Amniotic stem cell (primary cell): ENCODE measurements at places on chromosomes 5 and 9.

- no peak for DNase-seq
These were observed 974.2 kb upstream of the CDH9 start for GRCh38 chr5:28012538-28012937.

GRCh38 chr5:84301535-84301934 lies 83.1 kb downstream of the EDIL3 start:
- DNase-seq = no peak

- no peak for DNase-seq
These were observed 1.7 kb downstream of the PTGDS start for GRCh38 chr9:136978865-136979544.

GRCh38 chr9:134066526-134066912 lies 1.3 kb downstream of the BRD3 start:
- no peak for DNase-seq

DNA sequence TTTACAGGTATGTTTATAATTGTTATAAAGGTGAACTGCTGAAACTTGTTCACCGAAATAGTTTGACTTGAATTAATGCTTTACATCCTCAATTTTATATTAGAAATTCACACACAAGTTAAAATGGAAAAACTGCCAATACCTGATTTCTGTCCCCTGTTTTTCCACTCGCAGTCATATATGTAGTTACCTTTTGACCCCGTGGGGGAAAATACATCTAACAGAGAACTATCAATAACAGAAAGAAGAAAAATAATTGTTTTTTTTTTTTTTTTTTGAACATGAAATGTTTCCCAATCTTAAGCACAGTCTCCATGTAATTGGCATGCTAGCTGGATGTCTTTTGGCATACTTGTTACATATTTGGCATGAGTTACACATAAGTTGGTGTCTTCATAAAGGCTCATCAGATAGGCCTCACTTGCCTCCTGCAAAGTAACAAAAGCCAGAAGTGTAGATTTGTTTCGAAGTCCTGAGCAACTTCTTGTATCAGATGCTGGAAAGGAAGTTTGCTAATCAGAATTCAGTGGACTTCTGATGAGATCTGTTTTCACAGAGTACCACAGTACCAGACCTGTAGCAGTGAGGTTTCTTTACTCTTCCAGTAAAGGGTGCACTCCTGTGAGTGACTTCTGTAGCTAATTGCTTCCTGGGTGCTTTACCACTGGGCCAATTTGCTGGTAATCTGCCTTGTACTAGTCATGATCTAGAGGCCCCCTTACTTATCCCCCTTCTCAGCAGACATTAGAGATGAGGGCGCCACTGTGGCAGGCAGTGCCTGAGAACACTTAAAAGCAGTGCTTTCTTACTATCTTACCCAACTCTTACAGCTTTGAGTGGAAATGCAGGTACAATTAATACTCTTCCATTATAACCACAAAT lies 36.2 kb upstream of the CXXC5 start:
- no peak for DNase-seq

DNA sequence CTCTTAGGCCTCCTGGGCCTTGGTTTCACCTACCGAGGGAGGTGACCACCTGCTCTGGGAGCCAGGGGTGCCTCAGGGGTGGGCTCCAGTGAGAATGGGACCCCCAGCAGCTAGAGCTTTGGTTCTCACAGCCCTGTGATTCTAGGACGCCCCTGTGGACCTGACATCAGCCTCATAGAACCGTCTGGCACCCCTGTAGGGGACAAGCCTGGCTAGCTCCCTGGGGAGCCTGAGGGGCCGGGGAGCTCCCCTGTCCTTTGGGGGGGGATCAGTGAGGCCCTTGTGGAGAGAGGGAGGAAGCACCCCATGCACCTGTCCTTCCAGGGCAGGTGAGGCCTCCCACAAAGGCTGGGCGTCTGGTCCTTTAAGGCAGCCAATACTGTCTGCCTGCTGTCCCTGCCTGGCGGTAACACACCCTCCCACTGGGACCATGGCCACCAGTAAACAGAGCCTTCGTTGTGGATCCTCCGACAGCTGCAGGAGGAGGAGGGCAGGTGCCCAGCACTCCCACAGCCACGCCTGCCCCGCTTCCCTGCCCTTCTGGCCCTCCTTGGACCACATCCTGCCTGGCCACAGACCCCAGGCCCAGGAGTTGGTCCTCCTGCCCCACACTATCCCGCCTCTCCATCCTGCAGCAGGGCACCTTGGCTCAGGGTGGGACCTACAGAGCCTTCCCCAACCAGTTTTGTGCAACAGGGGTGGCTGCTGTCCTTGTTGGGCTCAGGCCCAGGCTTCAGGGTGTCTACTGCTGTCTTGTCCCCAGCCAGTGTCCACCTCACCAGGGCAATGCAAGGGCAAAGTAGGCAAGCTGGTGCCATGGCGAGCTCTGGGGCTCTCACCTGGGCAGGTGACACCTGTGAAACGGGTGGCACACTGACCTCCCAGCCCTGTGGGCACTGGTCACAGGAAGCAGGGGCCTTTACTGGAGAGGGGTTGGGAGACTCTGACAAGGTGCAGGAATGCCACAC lies 3.0 kb upstream of the TUBB4B start:
- DNase-seq = no peak

- no peak for DNase-seq
These were observed 83.7 kb downstream of the TRPM6 start for GRCh38 chr9:74804018-74804385.
